ENCODE measurements at places on chromosomes 12 and 14.

GRCh38 chr14:51865953-51866747, 5.7 kb downstream of the GNG2 start:
- DNase-seq = no peak

DNA sequence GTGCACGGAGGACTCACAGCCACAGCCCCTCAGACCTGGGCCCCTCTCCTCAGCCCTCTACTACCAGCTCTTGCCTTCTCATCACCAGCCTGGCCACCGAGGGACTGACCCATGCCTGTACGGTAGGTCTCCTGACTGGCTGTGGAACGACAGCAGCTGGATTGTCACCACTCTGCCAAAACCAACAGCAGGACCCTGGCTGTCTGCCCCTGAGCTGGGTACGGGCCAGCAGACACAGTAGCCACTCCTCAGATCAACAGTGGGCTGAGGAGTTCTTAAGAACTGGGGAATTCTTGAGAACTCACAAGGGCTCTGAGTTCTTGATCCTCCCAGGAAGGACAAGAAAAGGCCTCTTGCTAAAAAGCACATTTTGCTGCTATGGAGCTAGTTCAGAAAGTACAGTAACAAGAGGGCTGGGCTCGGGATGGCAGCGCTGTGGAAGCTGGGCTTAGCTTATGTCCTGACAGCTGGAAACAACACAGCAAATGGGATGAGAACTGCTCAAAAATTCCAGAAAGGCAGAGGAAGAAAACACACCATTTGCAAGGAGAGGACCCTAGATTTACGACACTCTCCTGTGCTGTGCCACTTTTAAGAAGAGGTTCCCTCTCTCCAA, 176.4 kb downstream of the ANO2 start:
- no peak for DNase-seq

- no peak for DNase-seq
Observed at GRCh38 chr14:44767646-44768173, 194.0 kb downstream of the KLHL28 start.

DNA sequence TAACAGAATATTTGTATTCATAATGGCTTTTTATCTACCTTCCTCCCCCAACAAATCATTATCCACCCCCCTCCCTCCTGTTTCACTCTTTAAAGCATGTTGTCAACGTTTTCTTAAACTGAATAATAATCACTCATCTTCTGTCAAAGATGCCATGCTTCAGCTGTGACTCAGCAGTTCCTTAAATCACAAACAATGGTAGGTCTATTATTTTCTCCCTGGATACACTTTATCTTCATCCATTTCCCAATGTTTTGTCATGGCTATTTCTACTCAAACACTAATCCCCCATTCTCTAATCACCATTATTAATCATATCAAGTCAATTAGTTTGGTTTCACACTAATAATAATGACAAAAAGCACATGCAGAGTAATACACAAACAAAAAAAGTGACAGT, 6.5 kb downstream of the CLEC12B start:
- no peak for DNase-seq

DNA sequence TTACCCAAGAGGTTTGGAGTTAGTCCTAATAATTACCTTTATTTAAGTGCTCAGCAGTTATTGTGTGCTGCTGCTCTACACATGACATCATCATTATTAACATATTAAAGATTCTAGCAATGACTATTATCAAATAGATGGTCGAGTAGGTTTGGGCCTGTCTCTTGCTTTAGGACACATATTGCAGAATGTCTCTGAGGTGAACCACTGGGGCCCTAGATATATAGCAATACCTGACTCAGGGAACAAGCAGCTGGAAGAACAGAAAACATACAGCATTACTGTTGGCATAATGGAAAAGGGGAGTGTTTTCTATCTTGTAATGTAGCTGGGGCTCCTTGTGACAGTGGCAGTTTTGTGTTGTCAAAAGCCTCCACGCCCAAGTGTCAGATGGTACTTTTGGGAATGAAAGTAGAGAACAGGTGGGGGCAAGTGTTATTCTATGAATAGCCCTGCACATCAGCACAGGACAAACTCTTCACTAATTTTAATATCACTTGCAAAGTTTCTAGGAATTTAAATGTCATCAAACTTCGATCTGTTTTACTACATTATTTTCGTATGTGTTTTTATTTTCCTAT, 54.6 kb downstream of the C12orf56 start:
- DNase-seq = no peak

- DNase-seq = no peak
Observed at GRCh38 chr12:71804505-71804904, 35.1 kb upstream of the TBC1D15 start.

DNA sequence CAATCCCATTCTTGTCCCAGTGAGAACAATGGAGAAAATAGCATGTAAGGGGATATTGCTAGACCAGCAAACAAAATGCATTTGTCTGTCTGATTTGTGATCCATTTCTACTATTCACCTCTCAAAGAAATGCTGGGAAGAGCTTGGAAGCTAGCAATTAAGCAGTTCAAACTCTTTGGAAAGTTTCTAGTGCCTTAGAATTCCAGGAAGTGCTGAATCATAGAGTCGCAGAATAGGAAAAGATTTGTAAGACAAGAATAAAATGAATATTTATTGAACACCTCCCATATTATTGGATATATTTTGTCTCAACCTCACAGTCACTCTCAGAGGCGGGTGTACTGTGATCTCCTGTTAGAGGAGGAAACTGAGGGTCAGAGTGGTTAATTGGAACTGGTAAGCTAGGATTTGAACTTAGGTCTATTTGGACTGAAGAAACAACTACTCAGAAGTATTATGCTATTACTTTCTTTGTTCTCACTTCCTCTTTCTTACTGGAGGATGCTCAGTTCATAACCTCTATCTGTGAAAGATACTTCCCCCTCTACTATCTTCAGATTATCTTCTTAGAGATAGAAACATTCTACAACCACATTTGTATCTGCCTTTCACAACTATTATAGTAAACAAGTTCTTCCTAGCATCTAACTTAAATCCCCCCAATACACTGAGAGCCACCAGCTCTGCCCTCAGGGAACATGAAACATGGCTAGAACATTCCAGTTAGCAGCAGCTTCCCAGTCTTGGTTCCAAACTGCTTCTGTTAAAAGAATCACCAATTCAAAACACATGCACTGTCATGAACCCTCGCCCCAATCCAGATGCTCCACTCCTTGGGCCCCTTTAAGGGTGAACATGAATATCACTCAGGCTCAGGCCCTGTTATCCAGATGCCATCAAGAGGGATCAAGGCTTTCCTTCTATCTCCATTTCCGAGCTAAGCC, 64.2 kb downstream of the DRAM1 start:
- no peak for DNase-seq

DNA sequence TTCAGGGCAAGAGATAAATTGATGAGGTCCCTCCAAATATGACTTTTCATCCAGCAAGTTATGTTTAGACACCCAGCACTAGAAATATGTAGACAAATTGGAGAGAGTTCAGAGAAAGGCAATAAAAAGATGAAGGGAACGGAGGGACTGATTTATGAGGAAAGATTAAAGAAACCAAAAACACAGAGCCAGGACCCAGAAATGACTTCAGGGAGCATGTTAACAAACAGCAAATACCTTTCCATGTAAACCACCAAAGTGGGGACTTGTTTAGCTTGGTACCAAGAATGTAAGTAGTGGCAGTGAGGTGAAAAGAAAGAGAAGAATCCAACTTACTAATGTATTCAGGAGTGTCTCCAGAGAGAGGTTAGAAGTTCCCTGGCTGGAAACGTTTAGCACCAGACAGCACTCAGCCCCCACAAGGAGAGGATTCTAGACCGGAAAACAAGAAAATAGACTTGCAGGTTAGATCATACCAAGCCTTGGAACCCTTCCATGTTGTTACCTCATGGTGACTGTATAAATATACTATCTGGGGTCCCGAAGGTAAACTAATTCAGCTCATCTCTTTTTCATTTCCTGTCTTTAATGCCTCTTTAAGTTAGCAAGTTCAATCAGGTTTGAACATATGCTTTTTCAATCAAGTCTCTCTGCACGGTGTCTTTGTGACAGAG, 79.2 kb downstream of the TBC1D30 start:
- DNase-seq = no peak

- DNase-seq = no peak
Observed at GRCh38 chr14:85380881-85381280, 149.1 kb upstream of the FLRT2 start.

DNA sequence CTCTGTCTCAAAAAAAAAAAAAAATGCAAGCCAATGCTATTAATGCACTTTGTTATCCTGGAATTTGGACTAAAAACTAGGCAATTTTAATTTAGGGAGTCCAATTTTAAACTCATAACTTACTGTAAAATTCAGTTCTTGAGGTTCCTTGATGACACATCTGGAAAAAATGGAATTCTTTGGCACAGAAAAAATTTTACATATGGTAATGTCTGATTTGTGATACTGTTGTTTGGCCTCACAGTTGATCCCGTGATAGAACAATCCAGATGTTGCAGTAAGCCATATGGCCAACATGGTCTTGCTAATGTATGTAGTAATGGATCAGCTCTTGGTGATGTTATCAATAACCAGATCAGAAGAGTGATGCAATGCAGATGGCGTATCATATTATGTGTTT, 1089.8 kb downstream of the FLRT2 start:
- DNase-seq = no peak

DNA sequence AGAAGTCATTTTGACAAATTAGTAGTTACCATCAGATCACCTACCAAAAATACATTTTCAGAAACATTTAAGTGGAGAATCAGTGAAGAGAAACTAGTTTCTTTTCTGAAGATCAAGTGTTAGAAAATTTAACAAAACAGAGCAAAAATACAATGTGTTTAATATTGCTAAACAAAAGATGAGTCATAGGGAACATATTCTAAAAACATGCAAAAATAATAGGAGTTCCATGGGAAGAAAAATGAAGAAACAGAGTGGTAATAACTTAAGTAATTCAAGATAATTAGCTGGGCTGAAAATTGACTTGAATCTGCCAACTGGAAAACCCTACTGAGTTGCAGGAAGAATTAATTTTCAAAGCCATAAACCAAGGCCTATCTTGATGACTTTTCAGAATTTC, 111.5 kb upstream of the KITLG start:
- no peak for DNase-seq

DNA sequence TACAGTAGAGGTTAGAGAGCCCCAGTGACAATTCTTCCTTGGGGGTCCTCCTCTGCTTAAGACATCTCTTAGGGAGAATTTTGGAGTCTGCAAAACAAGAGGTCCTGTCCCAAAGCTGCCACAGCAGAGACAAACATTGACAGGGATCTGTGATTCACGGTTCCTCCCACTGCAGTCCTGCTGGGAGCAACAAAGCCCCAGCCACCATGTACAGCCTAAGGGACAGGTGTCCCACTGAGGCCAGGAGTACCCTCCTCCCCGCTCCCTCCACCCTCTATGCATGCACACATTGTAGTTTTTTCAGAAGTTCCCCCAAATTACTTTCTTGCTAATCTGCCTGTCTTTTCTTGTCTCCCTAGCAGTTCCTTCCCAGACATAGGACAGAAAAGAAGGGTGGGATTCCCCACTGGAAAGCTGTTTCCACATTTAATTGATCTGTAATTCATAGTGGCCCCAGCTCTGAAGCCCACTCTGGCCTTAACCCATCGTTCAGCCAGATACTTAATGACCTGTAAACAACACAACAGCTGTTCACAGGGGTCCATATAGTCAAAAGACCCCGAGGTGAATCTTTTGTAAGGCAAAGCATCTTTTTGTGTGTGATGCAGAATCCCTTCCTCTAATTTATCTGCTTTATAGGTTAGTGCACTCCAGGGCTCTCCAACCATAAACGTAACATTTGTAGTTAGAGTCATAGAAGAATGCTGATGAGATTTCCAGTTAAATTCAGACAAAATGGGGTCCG, 13.9 kb upstream of the PRICKLE1 start:
- no peak for DNase-seq

GRCh38 chr12:81758421-81759189, 545 bp downstream of the PPFIA2 start:
- no peak for DNase-seq

DNA sequence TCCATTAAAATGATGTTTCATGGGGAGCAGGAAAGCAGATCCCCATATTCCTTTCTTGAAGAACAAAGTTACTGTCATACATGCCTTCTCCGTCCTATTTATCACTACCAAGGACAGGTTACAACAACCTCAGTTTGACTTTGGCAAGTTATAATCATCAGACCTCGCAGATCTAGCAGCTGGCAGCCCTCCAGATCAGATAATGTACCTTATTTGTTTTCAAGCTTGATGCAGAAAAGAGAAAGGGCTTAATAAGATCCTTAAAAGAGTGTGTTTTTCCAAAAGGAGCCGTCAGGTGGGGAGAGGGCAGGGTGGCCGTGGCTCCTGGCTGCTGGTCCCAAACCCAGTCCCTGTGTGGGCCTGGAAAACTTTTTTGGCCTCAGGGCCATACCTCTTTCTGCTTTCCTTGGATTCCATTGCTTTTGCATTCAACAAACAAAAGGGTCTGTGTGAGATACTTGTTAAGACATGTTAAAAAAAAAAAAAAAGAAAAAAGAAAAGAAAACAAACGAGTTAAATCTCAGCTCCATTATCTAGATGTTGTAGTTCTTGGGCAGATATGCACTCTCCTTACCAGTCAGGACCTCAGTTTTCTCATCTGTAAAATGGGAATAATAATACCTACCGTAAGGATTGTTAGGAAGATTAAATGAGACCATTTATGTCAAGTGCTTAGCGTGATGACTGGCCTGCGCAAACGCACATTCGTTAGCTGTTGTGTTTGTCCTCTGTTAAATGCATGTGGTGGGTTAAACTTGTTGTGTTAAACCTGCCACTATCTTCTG, 64.6 kb downstream of the B4GALNT3 start:
- no peak for DNase-seq

DNA sequence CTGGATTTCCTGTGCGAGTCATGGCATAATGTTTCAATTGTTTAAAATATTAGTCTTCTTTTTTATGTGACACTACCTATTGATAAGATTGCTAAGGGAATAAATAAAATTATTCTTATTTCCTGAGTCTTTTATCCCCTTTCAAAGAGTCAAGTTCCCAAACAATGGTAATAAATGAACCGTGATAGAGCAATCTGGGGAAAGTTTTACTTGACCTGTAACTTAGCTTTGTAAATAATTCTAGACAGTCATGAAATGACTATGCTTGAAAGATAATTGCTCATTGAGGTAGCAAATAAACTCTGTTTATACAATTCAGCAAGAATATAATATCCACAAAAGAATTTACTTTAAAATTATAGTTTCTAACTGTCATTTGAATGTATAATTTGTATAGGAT, 82.1 kb downstream of the TSPAN8 start:
- DNase-seq = no peak

DNA sequence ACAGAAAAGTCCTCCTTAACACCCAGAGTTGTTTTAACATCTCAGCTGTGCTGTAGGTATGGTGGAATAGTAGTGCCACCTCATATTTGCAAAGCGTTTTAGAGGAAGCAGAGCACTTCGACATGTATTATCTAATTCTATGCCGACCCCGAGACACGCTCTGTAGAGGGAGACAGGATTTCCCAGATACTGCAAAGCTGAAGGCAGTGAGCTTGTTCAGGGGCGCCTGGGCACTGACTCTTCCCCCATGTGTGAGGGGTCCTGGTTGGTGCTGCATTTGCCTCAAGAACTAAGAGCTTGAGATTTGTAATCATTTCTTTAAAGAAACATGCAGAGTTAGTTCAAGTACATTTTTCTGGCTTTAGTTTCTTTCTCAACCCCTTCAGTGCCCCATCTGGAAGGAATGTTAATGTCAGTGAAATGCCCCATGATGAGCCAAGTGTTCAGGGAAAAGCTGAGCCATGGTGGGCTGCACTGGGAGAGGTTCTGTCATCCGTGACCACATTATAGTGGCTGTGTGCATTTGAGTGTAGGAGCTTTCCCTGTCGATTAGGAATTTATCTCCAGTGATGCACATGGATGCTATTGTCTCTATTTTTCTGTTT, 66.3 kb downstream of the MBIP start:
- DNase-seq = no peak

GRCh38 chr14:99234355-99234754, 37.6 kb downstream of the BCL11B start:
- no peak for DNase-seq
